Amniotic stem cell (primary cell): ENCODE measurements at places on chromosomes 6 and 20.

DNA sequence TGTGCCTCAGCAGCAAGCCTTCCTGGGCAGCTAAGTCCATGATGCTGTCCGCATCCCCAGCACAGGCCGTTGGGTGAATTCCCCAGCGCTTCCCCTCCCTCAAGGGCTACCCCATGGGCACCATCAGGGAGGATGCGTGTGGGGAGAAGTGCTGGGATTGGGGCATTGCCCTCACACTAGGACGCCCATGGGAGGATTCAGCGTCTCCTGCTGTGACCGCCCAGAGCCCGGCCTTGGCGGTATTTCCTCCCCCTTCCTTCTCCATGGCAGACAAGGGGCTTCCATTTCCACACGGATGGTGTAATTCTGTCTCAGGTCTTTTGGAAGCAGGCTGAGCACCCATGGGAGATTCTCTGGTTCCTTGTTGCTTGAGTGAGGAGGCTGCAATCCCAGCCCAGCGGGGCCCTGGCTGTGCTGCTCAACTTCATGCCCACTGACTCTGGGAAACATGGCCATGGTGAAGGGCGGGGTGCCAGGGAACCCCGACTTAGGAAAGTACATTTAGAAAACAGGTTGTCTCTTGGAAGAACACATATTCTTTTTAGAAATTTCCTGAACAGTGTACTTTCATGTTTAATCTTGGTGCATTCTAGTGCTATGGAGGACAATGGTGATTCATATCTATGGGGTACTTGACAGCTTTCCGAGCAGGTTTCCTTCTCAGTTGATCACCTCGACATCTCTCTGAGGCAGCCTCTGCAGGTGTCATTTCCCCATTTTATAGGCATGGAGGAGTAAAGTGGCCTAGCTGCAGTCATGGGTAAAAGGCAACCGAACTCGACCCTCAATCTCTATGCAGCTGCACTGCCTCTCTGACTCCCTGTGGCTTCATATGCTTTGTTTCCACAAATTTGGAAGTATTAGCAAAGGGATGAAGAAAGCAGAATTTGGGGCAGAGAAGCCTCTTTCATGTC is 178.2 kb upstream of the CST7 start:
- no peak for DNase-seq

DNA sequence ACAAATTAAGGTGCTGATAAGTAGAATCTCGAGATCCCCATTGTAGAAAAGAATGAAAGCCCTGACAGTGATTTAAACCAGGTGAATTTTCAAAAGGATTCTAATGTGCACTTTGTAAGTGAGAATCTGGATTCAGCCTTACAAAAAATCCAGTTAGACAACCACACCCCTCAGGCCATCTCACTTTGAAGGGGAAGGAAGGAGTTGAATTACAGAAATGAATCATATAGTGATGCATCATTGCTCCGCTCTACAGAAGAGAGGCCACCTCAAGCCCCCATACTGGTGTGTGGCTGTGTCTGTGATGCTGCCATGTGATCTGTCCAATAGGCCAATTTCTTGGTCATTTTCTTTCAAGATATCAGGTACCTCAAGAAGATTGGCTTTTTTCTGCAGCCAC is 85.5 kb upstream of the NT5E start:
- peak; percentile 54 for DNase-seq

DNA sequence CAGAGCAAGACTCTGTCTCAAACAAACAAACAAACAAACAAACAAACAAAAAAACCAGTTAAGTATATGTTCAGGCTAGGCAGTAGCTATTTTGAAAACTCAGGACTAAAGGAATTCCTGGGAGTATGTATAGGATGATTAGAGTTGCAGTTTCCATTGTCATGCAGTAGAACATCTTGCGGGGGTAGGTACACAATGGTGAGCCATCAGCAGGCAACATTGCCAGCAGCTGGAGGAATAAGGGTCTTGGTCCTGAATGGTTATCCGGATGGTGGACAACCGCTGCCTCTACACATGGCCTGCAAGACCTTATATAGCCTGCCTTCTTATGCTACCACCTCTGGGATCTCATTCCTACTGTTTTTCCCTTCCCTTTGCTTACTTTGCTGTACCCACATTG is 297.5 kb downstream of the SOX4 start:
- no peak for DNase-seq

DNA sequence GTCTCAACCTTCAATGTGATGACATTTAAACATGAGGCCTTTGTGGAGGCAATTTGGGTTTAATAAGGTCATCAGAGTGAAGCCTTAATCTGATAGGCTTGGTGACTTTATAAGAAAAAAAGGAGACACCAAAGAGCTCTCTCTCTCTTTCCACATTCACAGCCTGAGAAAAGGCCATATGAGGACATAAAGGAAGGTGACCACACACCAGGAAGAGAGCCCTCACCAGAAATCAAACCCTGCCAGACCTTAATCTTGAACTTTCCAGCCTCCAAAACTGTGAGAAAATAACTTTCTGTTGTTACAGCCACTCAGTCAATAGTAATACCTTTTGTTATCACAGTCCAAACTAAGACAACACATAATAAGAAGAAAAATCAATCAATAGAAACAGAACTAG is 47.7 kb downstream of the COL12A1 start:
- DNase-seq, result no peak

DNA sequence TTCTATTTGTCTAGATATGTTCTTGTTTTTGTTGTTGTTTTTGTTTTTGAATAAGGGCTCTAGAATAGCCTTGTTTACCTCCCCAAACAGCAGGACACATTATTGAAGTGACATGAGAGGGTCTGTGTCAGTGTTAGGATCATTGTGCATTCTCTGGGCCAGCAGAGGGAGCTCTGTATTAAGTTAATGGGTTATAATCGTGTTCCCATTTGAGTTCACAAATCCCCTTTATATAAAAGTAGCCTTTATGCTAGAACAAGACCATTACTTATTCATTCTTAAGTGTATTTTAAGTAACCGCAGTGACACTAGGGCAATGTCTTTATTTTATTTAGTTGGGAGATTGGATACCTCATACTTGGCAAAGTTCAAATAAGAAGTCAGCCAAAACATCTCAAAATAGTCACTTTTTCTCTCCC is 44.8 kb downstream of the STK4 start:
- peak; percentile 33 for DNase-seq

DNA sequence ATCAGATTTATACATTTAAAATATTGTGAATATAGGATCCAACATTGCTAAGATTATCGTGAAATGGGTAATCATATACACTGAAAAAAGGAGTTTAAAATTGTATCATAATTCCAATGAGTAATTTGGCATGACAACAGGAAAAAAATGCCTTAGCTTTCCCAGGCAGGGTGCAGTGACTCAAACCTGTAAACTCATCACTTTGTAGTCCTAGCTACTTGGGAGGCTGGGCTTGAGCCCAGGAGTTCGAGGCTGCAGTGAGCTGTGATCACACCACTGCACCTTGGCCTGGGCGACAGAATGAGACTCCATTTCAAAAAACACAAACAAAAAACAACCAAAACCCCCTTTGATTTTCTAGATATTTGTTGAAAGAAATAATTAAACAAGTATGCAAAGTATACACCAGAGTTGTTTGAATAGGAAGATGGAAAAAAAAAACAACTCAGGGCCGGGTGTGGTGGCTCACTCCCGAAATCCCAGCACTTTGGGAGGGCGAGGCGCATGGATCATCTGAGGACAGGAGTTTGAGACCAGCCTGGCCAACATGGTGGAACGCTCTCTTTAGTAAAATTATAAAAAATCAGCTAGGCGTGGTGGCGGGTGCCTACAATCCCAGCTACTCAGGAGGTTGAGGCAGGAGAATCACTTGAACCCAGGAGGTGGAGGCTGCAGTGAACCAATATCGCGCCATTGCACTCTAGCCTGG is 98.7 kb downstream of the TRERF1 start:
- DNase-seq, result peak; percentile 15

- no peak for DNase-seq
These were observed 31.0 kb upstream of the CLIC5 start for GRCh38 chr6:46046558-46047174.

- no peak for DNase-seq
These were observed 9.0 kb downstream of the MYO6 start for GRCh38 chr6:75758061-75758460.

DNA sequence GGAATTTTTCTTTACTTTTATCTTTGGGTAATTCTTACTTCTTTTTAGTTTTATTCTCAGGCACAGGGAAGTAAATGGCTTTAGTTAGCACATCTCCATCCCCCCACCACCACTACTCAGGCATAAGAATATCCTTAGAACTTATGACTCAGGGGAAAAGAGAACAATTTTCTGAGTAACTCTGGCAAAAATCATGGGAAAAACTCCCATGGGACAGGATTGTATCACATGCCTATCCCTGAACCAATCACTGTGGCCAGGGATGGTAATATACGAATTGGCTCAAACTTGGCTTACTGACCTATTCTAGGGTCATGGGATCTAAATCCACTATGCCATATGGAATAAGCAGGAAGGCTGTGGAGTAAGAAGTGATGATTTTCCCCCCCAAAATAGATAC is 339.1 kb downstream of the BTBD3 start:
- no peak for DNase-seq

DNA sequence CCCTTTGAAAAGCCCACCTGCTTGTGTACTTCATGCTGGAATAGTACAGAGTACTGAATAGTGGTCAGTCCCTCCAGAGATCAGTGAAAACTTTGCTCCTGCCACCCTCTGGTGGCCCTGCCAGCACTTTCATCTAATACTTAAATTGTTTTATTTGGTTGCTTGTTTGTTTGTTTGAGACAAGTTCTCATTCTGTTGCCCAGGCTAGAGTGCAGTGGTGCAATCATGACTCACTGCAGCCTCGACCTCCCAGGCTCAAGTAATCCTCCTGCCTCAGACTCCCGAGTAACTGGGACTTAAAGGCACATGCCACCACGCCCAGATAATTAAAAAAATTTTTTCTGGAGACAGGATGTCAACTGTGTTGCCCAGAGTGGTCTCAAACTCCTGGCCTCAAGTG is 9.1 kb downstream of the FAM83D start:
- DNase-seq, result no peak

GRCh38 chr6:123169774-123170095 is 173.7 kb downstream of the CLVS2 start:
- DNase-seq, result no peak

GRCh38 chr20:52191916-52192718 is 538 bp upstream of the ZFP64 start:
- DNase-seq, result no peak

- DNase-seq, result no peak
These were observed 68.7 kb downstream of the SNX9 start for GRCh38 chr6:157891544-157892362.

GRCh38 chr6:108157234-108157980 is 8.4 kb upstream of the NR2E1 start:
- DNase-seq, result no peak

- no peak for DNase-seq
These were observed 167.4 kb upstream of the OLIG3 start for GRCh38 chr6:137661601-137662000.

DNA sequence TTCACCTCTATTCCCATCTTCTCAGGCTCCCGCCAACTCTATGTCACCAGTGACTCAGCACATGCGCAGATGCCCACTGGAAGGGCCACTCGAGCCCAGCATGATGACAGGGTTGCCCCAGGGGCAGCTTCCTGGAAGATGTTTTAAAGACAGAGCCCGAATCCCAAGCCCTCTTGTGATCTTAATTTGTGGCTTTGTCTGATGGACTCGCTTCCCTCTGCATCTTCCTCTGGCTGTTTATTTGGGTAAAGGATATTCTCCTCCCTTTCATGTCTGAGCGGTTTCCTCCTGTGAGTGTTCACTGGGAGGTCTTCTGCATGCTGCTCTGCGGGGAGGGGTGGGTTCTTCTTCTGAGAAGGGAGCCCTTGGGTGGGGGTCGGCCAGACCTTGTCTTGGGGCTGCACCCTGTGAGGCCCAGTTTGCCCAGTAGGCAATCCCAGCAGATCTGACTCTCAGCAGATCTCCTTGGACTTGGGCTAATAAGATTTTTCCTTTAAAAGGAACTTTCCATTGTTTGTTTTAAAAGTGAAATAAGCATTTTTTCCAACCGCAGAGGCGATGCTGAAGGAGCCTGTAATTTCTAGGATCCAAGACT is 401.0 kb downstream of the CDC5L start:
- no peak for DNase-seq

DNA sequence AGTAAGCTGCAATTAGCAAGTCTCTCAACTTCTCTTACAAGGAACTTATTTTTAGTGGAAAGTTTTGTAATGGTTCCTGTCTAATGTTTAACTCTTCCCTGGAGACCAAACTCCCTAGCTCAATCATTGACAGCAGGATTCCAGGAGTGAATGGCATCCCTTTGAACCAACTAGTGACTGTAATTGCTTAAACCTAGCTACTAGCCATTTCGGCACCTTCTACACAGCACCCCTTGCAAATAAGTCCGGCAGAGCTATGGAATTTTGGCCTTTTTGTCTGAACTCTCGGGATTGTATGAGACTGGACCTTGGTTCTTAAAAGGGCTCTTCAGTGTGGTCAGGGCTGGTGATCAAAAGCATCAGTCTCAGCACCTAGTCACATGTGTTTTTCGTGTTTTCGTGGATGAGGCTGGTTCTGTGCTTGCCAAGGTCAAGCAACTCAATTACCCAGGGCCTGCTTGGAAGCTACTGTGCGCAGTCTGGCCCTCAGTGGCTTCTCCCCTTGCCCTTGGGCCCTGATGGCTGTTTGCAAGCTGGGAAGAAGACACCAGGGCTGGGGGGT is 135.3 kb upstream of the NEDD9 start:
- no peak for DNase-seq

- DNase-seq, result no peak
These were observed 26.7 kb upstream of the FOXF2 start for GRCh38 chr6:1362643-1363042.

- DNase-seq, result peak; percentile 33
These were observed 158.2 kb upstream of the PRND start for GRCh38 chr20:4563534-4563933.

GRCh38 chr6:11654876-11655275 is 117.3 kb downstream of the TMEM170B start:
- no peak for DNase-seq

DNA sequence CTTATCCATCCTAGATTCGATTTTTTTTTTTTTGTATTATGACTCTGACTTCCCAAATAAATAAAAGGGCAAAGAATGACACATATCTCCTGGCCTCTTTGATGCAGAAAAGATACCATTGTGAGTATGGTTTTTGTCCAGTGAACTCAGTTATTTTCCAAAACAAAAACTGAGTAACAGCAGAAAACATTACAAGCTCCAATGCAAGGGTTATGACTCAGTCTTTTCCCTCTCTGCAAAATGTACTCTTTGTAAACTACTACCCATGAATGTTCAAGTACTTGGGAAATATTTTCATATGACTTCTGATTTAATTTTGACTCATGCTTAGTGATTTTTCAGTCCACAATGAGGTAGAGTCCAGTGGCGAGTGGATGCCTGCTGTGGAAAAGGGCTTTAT is 355.3 kb downstream of the RNF144B start:
- DNase-seq, result no peak
